T-helper 2 cell treated with Interferon-gamma antibody and Interleukin-4, amounts not matched to agents 5 μg/mL and 100 μg/mL, for 36 hours (primary cell): ENCODE measurements at places on chromosomes 2 and 18.
A peak's percentile ranks its signal among the peaks of the same experiment; 100 is the strongest.

GRCh38 chr2:188324067-188324466 is 32.4 kb downstream of the GULP1 start:
- no peak for DNase-seq
- no peak overlapping the region for H3K4me3 ChIP-seq
- no peak overlapping the region for H3K27ac ChIP-seq
- H3K27me3 ChIP-seq, result no peaks in the 10 kb centered on the region
- no peaks in the 10 kb centered on the region for H3K4me1 ChIP-seq

- H3K27ac ChIP-seq, result no peak overlapping the region
- H3K4me1 ChIP-seq, result no peaks in the 10 kb centered on the region
- peaks cover 41% of the 10 kb centered on the region for H3K27me3 ChIP-seq
- H3K36me3 ChIP-seq, result no peaks in the 10 kb centered on the region
- DNase-seq, result no peak
These were observed 38.9 kb upstream of the TRIM43 start for GRCh38 chr2:95552911-95553310.

GRCh38 chr2:58107803-58108710 is 61.5 kb downstream of the VRK2 start:
- peaks cover 2% of the 10 kb centered on the region for H3K36me3 ChIP-seq
- no peak overlapping the region for H3K27ac ChIP-seq
- peaks cover 1% of the 10 kb centered on the region for H3K4me1 ChIP-seq
- no peaks in the 10 kb centered on the region for H3K27me3 ChIP-seq
- no peak overlapping the region for H3K4me3 ChIP-seq
- no peak for DNase-seq

DNA sequence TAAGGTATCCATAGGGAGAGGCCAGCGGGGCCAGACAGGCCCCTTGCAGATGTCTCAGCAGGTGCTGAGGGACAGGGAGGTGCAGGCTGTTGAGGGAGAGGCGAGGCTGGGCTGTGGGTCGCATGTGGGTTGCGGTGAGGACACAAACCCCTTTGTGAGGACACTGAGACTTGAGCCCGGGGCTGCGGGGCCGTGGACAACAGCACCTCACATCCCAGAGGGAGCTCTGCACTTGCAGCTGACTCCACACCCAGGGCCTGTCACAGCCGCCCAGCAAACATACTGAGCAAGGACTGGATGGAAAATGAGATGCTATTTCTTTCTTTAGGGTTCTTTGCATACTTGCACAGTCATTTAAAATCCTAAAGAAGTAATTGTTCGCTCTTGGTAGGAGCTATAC is 95.3 kb upstream of the NFATC1 start:
- no peak overlapping the region for H3K27ac ChIP-seq
- no peak for DNase-seq
- no peaks in the 10 kb centered on the region for H3K36me3 ChIP-seq
- H3K4me1 ChIP-seq, result no peaks in the 10 kb centered on the region
- H3K4me3 ChIP-seq, result no peak overlapping the region
- no peaks in the 10 kb centered on the region for H3K27me3 ChIP-seq

- H3K27ac ChIP-seq, result no peak overlapping the region
- H3K4me1 ChIP-seq, result peaks cover 1% of the 10 kb centered on the region
These were observed 237.6 kb upstream of the TRIB2 start for GRCh38 chr2:12479065-12479601.

- no peak overlapping the region for H3K27ac ChIP-seq
- H3K27me3 ChIP-seq, result no peaks in the 10 kb centered on the region
- peaks cover 65% of the 10 kb centered on the region for H3K4me1 ChIP-seq
- peaks cover 59% of the 10 kb centered on the region for H3K36me3 ChIP-seq
- DNase-seq, result no peak
These were observed 14.7 kb downstream of the KLF7 start for GRCh38 chr2:207151048-207151447.

DNA sequence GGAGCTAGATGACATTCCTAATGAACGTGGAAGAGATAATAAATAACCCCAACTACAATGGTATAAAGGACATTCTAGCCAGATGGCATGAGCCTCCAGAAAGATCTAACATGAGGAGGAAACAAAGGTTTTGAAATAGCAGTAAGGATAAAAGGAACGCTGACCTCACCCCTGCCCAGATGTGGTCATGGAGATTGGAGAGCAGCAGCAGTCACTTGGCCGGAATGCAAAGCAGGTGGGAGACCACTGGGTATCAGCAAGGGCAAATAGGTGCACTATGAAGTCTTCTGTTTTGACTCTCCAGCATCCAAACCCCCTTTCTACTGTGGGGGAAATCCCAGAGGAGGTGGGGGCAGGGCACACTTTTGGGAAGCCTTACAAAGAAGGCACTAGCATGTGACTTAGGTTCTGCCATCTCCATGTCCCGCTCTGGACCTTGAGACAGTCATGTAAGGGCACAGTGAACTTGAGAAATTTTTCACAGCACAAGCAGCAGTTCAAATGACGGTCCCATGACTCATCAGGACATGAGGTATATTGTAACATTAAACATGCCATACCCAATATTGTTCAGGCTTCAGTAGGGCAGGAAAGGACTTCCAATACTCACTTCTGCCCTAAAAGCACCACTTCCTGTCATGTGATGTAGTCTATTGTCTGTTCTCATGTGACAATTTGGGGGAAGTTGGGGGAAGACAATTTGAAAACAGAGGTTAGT is 55.2 kb downstream of the METTL4 start:
- H3K27ac ChIP-seq, result no peak overlapping the region
- no peak overlapping the region for H3K4me3 ChIP-seq
- H3K4me1 ChIP-seq, result peaks cover 11% of the 10 kb centered on the region
- no peaks in the 10 kb centered on the region for H3K27me3 ChIP-seq
- peak; percentile 12 for DNase-seq

DNA sequence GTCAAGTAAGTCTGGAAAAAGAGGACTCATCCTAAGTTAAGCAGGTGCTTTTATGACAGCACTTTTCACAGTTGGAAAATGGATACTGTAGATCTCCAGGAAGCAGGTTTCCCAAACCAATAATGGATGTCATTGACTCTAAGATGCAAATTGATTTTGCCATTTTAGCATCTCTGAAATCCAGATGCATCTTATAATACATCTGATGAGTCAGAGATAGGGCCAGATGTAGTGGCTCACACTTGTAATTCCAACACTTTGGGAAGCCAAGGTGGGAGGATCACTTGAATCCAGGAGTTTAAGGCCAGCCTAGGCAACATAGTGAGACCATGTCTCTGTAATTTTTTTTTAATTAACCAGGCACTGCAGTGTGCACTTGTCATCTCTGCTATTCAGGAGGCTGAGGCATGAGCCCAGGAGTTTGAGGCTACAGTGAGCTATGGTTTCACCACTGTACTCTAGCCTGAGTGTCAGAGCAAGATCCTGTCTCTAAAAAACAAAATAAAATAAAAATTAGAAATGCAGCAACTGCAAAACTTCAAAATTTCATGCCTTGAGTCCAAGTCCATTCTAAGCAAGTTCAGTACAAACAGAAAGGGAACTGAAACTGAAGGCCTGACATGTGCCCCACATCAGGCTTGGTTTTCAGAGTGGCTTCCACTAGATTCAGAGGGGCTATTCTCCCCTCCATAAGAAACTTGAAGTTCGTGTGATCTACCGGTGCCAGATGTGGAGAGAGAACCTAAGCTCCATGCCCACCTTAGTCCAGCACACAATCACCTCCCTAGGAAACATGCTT is 267.8 kb upstream of the NCKAP5 start:
- no peaks in the 10 kb centered on the region for H3K4me1 ChIP-seq
- H3K27ac ChIP-seq, result no peak overlapping the region
- no peaks in the 10 kb centered on the region for H3K27me3 ChIP-seq
- no peak for DNase-seq
- H3K4me3 ChIP-seq, result no peak overlapping the region

DNA sequence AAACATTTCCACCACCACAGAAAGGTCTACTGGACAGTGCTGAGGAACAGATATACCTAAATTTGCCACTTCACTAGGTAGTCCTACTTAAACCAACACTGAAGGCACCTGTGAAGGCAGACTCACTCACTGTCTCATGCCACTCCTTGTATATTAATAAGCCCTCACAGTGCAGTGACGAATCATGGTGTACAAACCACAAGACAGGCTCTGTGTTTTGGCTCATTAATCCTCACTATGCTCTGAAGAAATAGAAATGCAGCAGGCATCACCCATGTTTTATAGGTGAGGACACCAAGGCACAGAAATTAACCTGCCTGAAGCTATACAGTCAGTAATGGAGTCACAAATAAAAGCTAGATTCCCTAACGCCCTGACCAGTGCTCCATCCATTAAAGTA is 44.3 kb downstream of the BARD1 start:
- no peak overlapping the region for H3K27ac ChIP-seq
- H3K27me3 ChIP-seq, result no peaks in the 10 kb centered on the region
- H3K4me3 ChIP-seq, result no peak overlapping the region
- no peaks in the 10 kb centered on the region for H3K4me1 ChIP-seq

DNA sequence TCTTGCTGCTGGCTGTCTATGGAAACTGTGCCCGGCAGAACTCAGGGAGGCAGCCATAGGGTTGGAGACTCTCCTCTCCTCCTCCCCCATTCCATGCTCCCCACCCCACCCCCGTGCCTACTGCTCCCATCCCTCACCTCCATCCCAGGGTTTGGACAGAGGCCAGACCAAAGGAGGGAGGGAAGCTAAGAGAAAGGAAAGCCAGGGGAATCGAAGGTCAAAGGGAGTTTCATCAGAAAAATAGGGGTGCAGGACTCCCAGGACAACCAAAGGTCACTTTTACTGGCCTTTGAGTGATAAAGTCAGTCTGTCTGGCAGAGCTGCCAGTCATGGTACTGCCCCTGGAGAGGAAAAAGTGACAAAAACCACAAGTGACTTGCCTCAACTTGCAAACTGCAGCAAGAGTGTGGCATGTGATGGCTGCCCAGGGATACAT is 187.3 kb upstream of the CTAGE1 start:
- no peaks in the 10 kb centered on the region for H3K4me1 ChIP-seq
- H3K4me3 ChIP-seq, result no peak overlapping the region
- H3K27ac ChIP-seq, result no peak overlapping the region
- H3K27me3 ChIP-seq, result no peaks in the 10 kb centered on the region

- peaks cover 2% of the 10 kb centered on the region for H3K4me1 ChIP-seq
- DNase-seq, result no peak
- no peaks in the 10 kb centered on the region for H3K27me3 ChIP-seq
- no peak overlapping the region for H3K27ac ChIP-seq
- H3K36me3 ChIP-seq, result peaks cover 22% of the 10 kb centered on the region
- no peak overlapping the region for H3K4me3 ChIP-seq
These were observed 66.8 kb downstream of the CCDC138 start for GRCh38 chr2:108853421-108853820.

DNA sequence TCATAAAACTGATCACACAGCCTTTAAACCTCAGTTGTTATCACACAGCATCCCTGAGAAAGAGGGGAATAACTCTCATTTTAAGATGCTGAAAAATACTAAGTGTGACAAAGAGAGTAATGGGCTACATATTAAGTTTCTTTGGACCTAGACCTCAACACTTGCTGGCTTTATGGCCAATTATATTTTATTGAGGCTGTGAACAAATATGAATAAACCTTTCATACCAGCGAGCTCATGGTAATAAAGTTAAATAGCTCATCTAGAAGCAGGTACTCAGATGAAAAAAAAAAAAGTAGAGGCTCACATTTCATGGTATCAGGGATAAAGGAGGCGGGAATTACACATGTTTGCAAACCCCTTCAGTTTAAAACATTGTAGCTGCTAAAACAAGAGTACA is 75.7 kb downstream of the DOCK10 start:
- H3K4me1 ChIP-seq, result peaks cover 40% of the 10 kb centered on the region
- H3K4me3 ChIP-seq, result no peak overlapping the region
- H3K36me3 ChIP-seq, result peaks cover 30% of the 10 kb centered on the region
- H3K27me3 ChIP-seq, result no peaks in the 10 kb centered on the region
